Activated CD4-positive, alpha-beta memory T cell treated with anti-CD3 and anti-CD28 coated beads for 36 hours (primary cell): ENCODE measurements at places on chromosomes 4 and X. TPM values are rescaled to one million over a fixed set of nuclear protein-coding genes. Genes with fewer than 3 reads are reported as not detected.

DNA sequence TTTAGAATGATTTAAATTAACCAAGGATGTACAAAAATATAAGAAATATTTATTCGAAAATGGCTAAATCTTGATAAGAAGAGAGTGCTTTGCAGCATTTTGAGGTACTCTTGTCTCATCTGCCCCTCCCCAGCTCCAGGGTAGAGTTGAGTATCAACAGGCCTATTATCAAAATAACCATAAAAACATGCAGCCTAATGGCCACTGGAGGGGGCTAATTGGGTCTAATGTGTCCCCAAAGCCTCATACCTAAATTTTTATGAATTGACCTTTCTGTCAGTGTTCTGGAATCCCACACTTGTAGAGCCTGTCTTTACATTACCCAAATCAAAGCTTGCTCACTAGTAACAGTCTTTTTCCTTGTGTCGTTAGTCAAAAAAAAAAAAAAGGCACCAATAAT is 544.9 kb upstream of the CPXCR1 start:
- H3K4me1 ChIP-seq, result no peaks in the 10 kb centered on the region
- no peak for DNase-seq

GRCh38 chr4:114599231-114599902 is 760 bp downstream of the UGT8 start:
- no peak for DNase-seq
- H3K27me3 ChIP-seq, result peaks cover 38% of the 10 kb centered on the region
- peak overlapping the region; percentile 65 for H3K4me3 ChIP-seq
- no peak overlapping the region for H3K27ac ChIP-seq
- H3K4me1 ChIP-seq, result peaks cover 15% of the 10 kb centered on the region

DNA sequence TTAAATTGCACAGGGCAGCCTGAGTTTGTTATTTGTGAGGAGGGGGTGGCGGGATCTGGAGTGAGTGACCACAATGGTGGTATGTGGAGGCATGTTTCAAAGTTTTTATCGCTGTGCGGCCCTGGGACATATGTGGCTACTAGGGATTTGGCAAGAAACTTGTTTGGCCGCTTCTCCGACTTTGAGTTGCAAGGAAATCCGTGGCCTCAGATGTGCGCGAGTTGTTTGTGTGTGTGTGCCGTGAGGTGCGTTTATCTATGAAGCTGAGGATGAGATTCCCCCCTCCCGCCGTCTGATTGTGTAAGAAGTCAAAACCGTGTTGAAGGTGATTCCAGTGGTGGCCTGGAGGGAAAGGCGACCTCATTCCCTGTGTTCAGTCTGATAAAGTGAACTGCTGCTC is 1.4 kb downstream of the JADE3 start:
- DNase-seq, result peak; percentile 9
- peaks cover 12% of the 10 kb centered on the region for H3K4me1 ChIP-seq
- no peaks in the 10 kb centered on the region for H3K36me3 ChIP-seq
- peak overlapping the region; percentile 72 for H3K4me3 ChIP-seq

DNA sequence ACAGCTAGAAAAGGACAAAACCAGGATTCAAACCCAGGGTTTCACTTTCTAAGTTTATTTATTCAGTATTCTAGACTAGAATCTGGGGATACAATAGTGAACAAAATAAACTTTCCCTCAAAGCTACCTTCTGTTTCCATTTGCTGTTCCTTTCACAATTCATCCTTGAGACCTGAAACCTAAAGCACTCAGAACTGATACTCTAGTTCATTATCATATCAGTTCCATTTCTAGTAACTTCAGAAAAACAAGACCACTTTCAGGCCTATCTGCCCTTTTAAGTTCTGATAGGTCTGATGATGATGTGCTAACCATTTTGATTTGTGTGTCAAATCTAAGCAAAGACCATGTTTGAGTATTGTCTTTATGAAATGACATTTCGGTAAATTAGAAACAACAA is 7.8 kb upstream of the XK start:
- peaks cover 2% of the 10 kb centered on the region for H3K27me3 ChIP-seq
- H3K4me1 ChIP-seq, result peaks cover 2% of the 10 kb centered on the region
- no peak overlapping the region for H3K27ac ChIP-seq
- no peak overlapping the region for H3K4me3 ChIP-seq
- H3K36me3 ChIP-seq, result no peaks in the 10 kb centered on the region

DNA sequence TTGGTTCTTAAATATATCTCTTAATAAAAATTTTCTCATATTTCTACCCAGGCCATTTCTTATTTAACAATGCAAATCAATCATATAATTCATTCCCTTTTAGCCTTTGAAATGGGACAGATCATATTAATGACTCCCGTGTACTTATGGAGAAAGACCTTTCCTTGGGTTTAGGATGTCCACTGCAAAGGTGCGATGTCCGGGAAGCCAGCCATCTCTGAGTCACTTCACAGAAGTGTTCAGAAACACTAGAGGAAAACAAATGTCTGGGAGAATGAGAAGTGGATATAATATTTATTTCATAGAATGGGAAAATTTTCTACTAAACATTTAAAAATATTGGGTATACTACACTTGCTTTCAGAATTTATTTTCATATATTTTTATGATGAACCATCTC is 15.3 kb downstream of the INTU start:
- H3K27ac ChIP-seq, result no peak overlapping the region
- peaks cover 3% of the 10 kb centered on the region for H3K27me3 ChIP-seq
- DNase-seq, result no peak
- no peaks in the 10 kb centered on the region for H3K36me3 ChIP-seq

DNA sequence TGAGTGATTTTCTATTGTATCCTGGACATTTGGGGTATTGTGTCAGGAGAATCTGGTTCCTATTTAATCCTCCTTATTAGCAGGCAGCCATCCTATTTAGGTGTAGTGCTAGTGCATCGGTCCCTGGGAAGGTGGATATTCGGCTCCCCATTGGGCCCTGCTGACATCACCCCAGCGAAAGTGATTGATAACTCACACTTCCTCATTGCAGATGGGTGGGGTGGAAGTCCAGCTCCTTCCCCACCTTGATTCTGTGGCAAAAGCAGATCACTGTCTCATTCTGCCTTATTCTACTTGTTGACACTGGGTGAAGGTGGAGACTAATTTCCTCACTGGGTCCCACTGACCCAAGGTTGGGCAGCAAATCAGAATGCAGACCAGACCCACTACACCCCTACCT is 23.2 kb upstream of the BRS3 start:
- H3K27me3 ChIP-seq, result no peaks in the 10 kb centered on the region
- no peaks in the 10 kb centered on the region for H3K36me3 ChIP-seq
- H3K4me1 ChIP-seq, result no peaks in the 10 kb centered on the region
- no peak overlapping the region for H3K27ac ChIP-seq

- H3K36me3 ChIP-seq, result no peaks in the 10 kb centered on the region
- DNase-seq, result no peak
- no peaks in the 10 kb centered on the region for H3K27me3 ChIP-seq
- H3K27ac ChIP-seq, result no peak overlapping the region
These were observed 92.8 kb downstream of the CBR4 start for GRCh38 chr4:168917138-168917779.

DNA sequence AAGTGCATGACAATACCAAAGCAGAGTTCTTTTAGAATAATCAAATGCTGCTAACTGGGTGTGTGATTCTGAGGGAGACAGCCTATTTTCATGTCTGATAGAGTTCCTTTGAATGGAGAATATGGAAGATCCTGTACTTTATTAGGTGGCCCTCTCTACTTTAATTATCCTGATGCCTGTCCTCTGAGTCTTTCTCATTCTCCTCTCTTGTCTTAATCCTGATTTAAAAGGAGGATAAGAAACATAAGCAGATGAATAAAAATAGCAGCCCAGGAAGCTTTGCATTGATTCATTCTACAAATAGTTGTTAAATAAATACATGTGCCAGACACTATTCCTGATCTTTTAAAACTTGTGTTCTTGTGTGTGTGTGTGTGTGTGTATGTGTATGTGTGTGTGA is 387.3 kb downstream of the SPRY1 start:
- H3K27me3 ChIP-seq, result no peaks in the 10 kb centered on the region
- no peak overlapping the region for H3K4me3 ChIP-seq

GRCh38 chrX:31706466-31706865 is 634.6 kb upstream of the FTHL17 start:
- H3K4me3 ChIP-seq, result no peak overlapping the region
- no peaks in the 10 kb centered on the region for H3K4me1 ChIP-seq
- DNase-seq, result no peak
- H3K27me3 ChIP-seq, result no peaks in the 10 kb centered on the region

DNA sequence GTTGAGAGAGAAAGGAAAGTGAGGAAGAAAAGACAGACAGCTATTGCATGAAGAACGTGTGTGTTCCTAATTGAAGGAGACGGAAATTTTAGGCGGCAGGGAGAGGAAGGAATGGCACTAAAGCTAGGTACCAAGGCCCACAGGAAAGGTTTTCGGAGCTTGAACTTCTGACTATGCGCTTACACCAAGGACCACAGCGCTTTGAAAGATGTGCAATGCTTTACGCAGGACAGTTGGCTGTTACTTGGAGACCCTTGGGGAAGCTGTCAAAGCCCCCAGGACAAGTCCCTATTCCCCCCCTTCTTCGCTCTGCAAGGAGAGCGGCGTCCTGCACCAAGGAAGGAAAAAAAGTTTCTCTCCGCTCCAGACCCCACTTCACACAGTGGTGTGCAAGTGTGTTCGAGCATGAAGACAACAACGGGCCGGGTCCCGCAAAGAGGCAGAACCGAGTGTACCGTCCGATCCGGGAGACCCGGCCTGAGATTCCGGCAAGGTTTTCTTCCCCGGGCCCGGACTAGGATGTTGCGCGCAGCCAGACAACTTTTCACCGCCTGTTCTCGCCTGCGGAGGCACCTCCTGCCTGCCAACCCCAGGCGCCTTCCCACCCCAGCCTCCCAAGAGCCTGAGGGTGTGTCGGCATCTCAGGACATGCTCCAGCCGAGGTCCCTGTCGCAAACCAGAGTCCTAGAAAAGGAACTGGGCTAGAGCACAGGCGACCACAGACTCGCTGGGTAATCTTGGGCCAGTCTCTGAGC is 896 bp downstream of the KDR start:
- DNase-seq, result no peak
- no peak overlapping the region for H3K4me3 ChIP-seq
- H3K36me3 ChIP-seq, result no peaks in the 10 kb centered on the region
- peaks cover 35% of the 10 kb centered on the region for H3K27me3 ChIP-seq
- peaks cover 2% of the 10 kb centered on the region for H3K4me1 ChIP-seq

- peaks cover 33% of the 10 kb centered on the region for H3K36me3 ChIP-seq
- no peaks in the 10 kb centered on the region for H3K4me1 ChIP-seq
- no peak overlapping the region for H3K4me3 ChIP-seq
- DNase-seq, result no peak
These were observed 28.3 kb upstream of the MSANTD1 start for GRCh38 chr4:3220476-3221183.

DNA sequence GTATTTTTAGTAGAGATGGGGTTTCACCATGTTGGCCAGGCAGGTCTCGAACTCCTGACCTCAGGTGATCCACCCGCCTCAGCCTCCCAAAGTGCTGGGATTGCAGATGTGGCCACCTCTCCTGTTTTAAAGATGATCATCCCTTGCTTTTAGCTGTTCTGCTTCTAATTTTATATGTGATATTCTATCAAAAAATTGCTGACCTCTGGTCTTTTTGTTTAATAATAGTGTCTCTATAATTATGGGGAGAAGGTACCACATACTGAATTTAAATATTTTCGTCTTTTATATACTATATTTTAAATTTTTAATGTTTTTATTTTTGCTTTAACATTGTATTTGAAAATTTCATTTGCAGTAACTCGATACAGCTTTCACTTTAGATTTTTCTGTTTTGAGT is 15.6 kb downstream of the USP9X start:
- peaks cover 51% of the 10 kb centered on the region for H3K4me1 ChIP-seq
- H3K27ac ChIP-seq, result no peak overlapping the region
- no peak for DNase-seq
- no peaks in the 10 kb centered on the region for H3K27me3 ChIP-seq
- no peak overlapping the region for H3K4me3 ChIP-seq

GRCh38 chrX:25925946-25926345 is 212.2 kb upstream of the MAGEB18 start:
- H3K4me1 ChIP-seq, result no peaks in the 10 kb centered on the region
- no peaks in the 10 kb centered on the region for H3K27me3 ChIP-seq
- no peaks in the 10 kb centered on the region for H3K36me3 ChIP-seq
- no peak overlapping the region for H3K27ac ChIP-seq
- no peak overlapping the region for H3K4me3 ChIP-seq

ZNF732 gene
- total RNA-seq, result not detected

CXCL13 gene
- total RNA-seq, result 3.0 TPM

FMR1 gene
- total RNA-seq, result 28.0 TPM

TMSB15C gene
- 2.7 TPM for total RNA-seq
